LHCN-M2 (cell line): ENCODE measurements at places on chromosomes 7 and 10. TPM values are rescaled to one million over a fixed set of nuclear protein-coding genes. Genes with fewer than 3 reads are reported as not detected.

NRCAM gene
- total RNA-seq, result 6.0 and 8.9 TPM in 2 replicates

DNA sequence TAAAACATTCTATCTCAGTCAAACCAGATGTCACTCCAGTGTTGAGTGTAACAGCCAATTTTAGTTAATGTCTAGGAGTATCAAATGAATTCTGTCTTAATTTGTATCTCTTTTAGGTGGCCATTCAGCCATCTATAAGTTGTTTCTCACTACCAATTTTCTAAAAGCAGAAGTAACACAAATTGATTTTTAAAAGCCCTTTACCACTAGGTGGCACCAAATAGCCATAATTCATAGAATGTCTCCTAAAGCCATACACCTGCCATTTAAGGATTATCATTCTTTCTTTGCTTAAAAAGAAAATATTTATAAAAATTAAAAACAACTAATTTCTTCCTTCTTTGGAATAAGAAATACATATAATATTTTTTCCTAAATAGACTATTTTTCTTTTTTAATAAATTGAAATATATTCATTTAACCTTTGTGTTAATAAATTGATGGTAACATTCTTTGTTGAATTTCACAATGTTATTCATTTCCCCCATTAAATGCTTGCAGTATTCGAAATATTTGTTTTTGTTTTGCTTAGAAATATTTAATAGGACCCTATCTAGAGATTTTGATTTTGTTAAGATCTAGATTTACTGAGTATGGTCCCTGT lies 107.8 kb upstream of the PPP1R3A start:
- DNase-seq, result peak; percentile 65

DNA sequence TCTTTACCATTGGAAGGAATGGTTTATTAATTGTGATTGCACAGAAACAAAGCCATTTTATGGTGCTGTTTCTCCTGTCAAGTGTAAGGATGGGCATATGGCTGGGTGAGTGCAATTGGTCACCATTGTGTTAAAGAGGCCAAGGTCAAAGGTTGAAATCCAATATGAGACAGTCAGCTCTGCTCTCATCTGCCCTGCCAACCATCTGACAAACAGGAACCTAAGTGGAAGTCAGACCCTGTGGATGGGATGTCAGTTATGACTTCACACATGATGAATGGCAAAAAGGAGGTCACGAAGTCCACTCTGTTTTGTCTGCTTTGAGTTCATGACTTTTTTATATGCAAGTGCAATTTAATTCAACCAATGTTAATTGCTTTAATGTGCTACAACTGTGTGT lies 172.7 kb upstream of the TMEM229A start:
- DNase-seq, result no peak

OR6V1 gene
- not detected in 2 replicates for total RNA-seq
